CD4-positive, alpha-beta T cell (primary cell): ENCODE measurements at places on chromosomes 16 and 17.

DNA sequence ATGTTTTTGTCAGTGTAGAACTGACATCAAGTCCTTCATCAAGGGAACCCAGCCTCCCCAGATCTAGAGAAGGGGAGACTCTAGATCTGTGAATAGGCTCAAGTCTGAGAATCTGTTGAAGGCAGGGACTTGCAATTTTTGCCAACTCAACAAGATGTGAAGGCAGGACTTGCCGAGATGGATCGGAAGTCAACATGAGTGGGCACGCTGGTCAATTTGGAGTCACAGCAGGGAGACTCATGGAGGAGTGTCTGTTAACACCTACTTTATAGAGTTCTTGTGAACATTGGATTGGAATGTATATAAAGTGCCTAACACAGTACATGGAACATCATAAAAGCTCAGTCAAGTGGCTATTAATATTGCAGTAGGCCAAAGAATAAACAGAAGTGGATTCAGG, 10.0 kb downstream of the ZNF689 start:
- no peak for DNase-seq

DNA sequence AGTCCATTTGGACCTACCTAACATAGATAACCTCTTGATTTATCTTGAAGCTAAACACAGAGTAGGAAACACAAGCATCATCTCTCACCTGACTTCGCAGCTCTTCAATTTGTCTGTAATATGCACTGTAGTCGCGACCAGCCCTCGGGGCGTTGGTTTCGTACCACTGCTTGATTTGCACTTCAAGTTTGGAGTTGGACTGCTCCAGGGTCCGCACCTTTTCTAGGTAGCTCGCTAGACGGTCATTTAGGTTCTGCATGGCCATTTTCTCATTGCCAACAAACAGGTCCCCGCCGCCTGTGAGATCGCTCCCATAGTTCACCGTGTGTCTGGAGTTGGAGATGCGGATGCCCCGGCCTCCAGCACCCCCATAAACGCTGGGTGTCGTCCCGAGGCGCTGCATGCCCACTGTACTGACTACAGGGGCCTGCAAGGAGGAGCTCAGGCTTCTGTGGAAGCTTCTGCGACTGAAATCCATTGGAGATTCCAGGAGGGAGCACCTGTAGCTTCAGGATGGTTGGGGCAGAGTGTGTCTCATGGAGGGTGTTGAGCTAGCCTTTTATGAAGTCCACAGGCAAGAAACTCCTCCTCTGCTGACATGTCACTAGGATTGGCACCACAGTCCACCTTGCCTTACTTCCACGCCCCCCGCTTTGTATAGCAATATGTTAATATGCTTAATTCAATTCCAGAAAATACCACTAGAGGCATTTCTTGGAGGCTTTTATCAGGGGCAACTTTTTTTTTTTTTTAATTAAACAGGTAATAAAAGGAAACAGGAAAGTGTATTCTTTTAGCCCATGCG, at the start of gene KRT20:
Gene KRT20 (minus strand): TSS at position 535 of the 805 bp plus-strand sequence. CDS start 57 bp downstream, at position 478.
- no peak for DNase-seq

- DNase-seq = no peak
Measured at GRCh38 chr16:4373356-4373908, 1.8 kb downstream of the VASN start.

DNA sequence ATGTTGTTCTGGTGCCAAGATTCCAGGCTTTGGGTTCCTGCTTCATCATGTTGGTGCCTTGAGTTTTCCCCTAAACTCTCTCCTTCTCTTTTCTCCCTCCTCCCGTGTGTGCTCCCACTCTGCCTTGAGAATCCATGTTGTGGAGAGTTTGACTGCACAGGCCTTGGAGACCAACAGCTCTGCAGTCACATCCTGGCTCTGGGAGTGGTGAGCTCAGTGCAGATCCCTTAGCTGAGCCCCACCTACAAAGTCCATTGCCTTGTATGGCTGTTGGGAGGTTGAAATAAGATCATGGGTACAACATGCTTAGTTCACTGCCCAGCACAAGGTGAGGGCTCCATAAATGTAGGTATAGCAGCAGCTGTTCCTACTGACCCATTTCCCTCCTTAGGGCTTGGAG, 85.9 kb downstream of the IRX3 start:
- no peak for DNase-seq

DNA sequence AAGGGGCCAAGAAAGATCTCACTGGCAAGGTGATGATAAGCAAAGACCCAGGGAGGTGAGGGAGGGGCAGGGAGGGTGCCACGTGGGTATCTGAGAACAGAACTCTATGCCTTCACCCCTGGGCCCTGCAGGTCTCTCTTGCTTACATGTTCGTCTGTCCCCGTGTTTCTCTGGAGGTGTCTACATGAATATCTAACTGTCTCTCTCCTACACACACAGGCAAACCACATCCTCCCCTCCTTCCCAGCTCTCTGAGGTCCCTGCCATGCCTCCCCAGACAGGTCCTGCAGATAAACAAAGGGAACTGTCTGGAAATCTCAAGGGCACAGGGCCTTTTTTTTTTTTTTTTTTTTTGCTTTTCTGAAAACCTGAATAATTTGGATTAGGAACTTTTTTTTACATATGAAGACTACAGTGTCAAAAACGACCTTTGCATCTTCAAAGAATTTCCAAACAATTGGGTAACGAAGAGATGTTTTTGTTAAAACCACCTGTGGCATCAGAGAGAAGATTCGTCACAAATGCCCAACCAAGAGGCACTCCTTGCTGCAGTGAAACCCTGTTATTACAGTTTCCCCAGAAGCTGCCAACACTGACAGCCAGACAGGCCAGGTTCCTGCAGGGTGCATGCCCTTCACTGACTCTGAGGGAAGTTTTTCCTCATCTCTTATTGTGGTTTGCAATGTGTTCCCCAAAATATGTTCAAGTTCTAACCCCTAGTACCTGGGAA, 17.8 kb downstream of the PLLP start:
- peak; percentile 61 for DNase-seq

DNA sequence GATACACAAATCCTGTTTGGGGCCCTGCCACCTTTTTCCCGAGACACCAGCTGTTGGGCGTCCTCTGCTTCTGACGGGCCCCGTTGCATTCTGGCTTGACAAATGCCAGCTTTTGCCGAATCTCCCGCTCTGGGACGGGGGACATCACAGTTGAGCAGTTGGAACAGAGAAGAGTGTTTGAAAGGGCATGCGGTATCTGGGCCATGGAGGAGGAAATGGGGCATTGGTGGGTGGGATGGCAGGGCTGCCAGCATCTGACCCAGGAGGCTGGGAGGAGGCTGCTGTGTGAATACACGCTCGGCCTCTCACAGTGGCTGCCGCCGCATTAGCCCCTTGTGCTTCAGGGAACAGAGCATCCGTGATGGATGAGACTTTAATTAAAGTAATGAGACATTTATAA, 184.3 kb upstream of the TNRC6C start:
- DNase-seq = no peak

- DNase-seq = no peak
Measured at GRCh38 chr16:80912651-80913050, 94.0 kb downstream of the CMC2 start.

DNA sequence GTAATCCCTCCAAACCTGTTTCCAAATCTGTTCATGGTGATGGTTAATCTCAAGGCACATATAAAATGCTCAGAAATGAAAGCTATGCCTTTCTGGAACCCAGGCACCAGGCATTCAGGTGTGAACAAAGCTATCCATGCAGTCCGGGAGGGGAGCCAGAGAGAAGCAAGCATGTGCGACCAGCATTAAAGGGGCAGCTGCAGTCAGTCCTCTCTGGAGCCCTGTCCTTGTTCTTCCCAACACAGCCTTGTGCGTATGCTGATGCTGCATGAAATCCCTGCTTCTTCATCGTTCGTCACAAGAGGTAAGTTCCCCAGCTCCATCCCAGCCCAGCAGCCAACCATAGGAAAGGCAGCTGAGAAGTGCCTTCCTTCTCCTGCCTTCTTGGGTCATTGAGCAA, 148.7 kb downstream of the GRIN2A start:
- DNase-seq = no peak

DNA sequence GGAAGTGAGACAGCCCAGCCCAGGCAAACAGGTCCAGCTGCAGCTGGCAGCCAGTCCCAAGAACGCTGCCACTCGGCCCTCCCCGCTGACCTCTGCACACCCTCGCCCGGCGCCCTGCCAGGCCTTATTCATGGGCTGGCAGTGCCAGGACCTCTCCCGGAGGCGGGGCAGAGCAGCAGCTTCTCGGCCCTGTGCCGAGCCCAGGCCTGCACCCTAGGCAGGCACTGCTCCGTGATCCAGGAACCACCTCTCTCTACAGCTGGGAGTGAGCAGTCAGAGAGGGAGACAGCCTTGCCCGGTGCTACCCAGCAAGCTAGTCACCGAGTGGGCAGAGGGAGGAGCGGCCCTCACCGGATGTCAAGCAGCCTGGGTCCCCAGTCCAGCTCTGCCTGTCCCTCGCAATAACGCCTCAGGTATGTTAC, 79.9 kb upstream of the CBX4 start:
- no peak for DNase-seq

DNA sequence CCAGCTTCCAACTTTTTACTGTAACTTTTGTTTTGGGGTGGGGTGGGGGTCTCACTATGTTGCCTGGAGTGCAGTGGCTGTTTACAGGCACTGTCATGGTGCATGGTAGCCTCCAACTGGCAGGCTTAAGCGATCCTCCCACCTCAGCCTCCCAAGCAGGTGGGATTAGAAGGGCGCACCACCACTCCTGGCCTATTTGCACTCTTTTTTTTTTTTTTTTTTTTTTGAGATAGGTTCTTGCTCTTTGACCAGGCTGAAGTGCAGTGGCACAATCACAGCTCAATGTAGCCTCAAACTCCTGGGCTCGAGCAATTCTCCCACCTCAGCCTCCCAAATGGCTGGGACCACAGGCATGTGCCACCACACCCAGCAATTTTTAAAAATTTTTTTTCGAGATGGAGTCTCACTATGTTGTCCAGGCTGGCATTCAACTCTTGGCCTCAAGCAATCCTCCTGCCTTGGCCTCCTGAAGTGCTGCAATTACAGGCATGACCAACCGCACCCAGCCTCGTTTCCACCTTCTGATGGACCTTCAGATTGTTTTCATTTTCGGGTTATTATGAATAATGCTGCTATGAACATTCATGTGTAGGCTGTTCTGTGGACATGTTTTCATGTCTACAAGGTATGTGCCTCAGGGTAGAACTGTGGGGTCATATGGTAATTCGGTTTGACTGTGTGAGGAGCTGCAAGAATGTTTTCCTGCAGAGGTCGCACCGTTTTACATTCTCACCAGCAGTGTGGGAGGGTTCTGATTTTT, 10.9 kb downstream of the TRAP1 start:
- no peak for DNase-seq

- DNase-seq = no peak
Measured at GRCh38 chr17:2263183-2264066, 40.2 kb downstream of the SMG6 start.

DNA sequence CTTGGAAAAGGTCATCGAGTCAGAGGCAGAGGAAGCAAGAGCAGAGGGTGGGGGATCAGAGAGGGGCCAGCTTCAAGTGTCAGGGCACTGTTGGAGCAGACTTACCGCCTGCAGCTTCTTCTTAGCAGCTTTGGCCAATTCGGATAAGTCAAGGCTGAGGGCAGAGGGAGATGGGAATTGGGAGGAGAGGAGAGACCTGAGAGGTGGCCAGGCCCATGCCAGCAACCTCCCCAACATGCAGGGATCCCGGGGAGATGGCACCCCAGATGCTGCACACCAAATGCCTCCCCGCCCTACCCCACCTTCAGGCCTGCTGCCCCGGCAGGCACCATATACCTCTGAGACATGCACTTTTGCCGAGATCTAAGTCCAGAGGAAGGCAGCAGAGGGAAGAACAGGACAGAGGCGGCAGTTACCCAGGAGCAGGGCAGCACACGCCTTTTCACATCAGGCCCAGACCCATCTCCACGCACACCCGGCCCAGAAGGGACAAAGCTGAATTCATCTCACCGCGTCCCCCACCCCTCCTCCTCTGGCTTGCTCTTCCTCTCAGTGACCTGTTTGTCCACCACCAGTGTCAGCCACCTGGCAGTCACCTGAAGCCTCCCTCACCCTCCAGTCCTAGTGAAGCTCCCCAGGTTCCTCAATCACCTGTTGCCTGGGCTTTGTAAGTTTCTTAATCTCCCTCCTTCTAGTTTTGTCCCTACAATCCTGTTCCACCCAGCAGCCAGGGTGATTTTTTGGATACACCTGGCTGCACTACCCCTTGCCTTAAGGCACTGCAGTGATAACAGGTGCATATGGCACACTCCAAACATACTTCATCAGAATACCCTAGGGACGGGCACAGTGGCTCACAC, 10.4 kb downstream of the TP53I13 start:
- DNase-seq = no peak

DNA sequence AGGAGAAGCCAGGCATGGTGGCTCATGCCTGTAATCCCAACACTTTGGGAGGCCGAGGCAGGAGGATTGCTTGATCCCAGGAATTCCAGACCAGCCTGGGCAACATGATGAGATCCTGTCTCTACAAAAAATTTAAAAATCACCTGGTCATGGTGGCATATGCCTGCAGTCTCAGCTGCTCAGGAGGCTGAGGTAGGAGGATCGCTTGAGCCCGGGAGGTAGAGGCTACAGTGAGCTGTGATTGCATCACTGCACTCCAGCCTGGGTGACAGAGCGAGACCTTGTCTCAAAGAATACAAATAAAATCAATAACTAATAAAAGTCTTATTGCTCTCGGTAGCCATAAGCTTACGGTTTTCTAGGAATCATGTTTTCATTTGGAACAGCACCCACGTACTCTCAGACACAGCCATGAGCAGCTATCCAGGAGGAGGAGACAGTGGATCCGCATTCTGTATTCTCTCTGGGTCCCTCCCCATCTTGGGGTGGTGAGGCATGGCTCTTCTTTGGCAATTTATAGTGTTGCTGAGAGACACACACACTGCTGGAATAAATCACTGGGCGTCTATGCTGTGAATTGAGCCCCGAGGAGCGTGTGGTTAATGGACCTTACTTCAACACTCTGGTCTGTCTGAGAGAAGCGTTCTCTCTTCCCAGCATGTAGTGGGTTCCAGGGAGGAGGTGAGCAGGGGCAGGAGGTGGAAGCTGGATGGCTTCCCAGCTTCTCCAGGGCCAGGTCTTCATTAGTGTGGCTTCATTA, 8.5 kb upstream of the ADCY9 start:
- DNase-seq = no peak

DNA sequence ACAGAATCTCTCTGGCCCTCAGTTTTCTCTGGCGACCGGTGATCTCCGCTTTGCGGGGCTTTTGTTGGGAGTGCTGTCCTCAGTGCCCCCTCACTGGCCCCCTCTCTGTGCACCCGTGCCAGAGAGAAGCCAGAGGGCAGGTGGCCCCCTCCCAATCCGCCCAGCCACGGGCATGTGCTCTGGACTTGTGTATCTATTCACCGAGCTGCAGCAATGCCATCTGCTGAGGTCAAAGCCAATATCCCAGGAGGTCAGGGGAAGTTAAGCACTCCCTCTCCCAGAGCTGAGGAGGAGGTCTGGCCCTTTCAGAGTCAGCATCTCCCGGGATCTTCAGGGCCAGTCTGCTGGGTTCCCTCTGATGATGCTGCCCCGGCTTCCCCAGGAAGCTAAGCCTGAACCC, 5.1 kb downstream of the CACNG5 start:
- DNase-seq = no peak
